CD4-positive, alpha-beta memory T cell (primary cell): ENCODE measurements at places on chromosomes 2 and 18.

DNA sequence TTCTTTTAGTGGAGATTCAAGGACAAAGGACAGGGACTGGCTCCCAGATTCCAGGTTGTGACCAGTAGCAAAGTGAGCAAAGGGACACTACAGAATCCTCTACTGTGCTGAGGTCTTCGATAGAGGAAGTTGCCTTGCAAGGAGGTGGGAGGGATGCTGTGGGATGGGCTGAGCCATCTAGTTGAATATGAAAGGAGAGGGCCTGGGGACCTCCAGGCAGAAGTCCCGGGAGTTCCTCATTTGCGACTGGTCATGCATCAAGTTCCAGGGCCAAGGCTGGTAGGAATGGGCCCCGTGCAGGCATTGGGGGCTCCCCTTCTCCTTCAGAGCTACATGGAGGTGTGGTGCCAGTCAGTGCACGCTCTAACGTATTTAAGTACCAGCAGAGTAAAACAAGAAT lies 12.6 kb upstream of the PROM2 start:
- DNase-seq = no peak

DNA sequence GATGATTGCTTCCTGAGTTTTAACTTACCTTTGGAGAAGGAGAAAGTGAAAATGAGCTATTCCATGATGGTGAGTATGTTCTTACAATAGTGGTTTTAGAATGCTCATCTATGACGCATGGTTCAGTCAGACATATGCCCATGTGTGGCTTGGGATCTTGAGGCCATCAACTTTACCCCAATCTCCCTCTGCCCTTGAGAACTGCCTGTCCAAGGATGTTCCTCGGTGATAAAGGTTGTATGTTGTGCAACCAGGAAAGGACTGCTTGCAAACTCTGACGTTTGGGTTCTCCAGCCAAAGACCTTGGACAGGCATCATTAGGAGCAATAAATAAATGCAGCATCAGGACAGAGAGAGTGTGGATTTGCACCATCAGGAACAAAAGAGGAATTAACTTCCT lies 165.0 kb downstream of the ZEB2 start:
- no peak for DNase-seq

DNA sequence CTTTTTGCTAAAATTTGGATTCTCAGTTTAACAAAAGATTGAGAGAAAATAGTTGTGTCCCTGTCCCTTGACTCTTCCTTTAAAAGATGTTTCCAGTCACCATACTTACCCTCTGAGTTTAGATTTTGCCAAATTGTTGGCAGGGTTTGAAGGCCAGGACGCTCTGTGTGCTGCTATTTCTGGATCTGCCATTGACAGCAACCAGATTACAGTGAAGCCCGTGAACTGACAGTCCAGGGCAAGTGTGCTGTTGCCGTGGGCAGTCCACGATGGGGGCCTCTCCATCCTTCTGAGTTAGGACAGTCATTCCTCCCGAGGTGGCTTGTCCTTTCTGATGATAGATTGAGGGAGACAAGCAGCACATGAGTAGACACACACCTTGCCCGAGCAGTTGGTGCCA lies 89.9 kb downstream of the PTPRM start:
- DNase-seq = no peak

DNA sequence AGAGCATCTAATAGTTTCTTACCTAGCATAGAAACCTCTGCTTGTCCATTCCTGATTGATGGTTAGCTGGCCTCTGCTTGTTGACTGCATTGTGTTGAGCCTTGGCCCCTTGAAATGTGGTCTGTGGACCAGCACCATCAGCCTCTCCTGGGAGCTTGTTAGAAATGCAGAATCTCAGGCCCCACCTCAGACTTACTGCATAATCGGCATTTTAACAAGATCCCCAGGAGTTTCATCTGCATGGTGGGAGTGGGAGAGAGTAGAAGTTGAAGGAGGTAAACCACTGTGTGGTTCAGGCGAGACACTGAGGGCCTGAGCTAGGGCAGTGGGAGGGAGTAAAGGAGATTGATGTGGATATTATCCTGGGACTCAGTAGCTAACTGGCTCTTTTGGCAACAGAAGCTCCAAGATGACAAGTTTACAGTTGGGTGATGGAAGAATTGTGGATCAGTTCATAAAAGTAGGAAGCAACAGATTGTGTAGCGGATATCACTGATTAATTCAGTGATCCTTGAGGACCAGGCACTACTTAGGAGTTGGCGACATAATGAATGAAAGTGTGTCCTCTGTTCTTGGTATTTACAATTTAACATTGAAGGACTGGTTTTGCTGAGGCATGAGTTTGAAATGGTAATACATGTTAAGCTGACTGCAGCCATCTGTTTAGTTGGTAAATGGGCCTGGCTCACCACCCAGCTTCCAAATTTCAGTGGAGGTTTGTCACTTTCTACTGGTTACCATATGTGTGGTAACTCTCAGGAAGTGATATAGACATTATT lies 20.9 kb downstream of the PHLPP1 start:
- no peak for DNase-seq

DNA sequence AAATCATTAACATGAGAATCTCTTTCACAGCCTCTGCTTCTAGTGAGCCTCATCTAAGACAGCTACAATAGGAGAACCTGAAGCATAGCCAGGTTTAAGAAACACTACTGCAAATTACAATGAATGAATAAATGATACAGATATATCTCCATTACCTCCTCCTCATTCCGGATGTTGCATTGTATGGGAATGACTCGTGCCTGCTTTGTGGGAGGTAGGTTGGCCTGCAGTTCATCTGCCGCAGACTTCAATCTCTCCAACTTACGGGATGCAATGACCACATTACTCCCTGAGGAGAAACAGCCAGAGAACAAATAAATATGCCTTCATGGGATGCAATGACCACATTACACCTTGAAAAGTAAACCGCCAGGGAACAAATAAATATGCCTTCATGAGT lies 15.4 kb downstream of the PECR start:
- DNase-seq = no peak

- no peak for DNase-seq
Observed at GRCh38 chr2:57432528-57432927, 614.1 kb upstream of the VRK2 start.
